ENCODE measurements at places on chromosomes 11 and 22.

- DNase-seq: no peak
These were observed 47.0 kb upstream of the ADORA2A start for GRCh38 chr22:24380220-24380904.

- no peak for DNase-seq
These were observed 240.6 kb downstream of the ETS1 start for GRCh38 chr11:128346804-128347203.

- DNase-seq: no peak
These were observed 1398.9 kb downstream of the BRD1 start for GRCh38 chr22:48428631-48429371.

DNA sequence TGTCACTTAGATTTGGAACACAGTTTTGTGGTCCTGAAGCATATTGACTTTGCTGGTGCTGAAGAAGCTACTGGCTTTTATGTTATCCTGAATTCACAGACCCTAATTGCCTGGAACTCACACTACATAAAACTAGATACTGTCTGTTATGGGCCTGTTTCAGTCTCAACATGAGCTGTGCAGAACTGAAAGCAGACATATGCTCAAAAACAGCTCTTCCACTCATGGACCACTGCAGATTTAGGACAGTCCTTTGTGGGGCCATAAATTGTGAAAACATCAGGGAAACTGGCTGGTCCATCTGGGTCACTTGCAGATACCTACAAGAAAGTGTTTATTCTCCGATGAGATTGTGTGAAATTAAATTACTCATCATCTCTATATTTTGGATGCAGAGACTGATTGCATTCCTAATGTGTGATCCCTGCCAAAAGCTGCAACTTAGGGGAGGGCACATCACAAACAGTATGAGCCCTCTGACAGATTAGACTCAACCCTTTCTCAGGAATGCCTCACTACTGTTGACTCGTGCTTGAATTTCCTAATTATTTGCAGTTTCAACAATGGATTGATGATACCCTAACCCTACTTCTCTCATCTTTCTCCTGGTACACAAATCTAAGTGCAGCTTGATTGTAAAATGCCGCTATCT is 10.2 kb upstream of the CLNS1A start:
- DNase-seq: no peak

DNA sequence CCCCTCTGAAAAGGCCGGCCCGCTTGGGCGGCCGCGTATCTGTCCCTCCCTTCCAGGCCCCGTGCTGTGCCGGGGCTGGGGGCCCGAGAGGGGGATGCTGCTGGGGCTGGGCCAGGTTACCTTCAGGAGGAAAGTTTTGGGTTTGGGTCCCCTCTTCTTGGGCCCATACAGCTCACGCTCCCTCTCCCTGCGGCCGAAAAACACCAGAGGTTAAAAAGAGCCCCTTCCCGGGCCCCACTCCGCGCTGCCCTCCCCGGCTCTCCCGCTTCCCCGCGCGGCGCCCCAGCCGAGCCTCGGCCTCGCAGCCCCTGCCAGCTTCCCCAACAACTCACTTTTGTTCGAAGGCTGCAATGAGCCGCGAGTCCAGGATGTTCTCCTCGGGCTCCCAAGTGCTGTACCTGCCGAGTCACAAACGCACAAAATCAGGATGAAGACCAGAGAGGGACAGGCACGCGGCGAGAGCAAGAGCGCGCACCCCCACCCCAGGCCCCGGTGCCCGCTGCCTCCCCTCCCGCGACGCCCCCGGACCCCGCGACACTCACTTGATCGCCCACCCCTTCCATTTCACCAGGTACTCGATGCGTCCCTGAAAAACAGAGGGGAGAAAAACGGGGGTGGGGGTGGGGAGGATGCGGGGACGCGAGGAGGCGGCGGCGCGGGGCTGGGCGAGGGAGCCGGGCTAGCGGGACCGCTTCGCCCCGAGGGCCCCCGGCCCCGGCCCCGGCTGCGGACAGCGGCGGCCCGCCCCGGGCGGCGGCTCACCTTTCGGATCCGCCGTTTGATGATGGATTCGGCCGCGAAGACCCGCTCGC is 450 bp downstream of the CBX6 start:
- no peak for DNase-seq

DNA sequence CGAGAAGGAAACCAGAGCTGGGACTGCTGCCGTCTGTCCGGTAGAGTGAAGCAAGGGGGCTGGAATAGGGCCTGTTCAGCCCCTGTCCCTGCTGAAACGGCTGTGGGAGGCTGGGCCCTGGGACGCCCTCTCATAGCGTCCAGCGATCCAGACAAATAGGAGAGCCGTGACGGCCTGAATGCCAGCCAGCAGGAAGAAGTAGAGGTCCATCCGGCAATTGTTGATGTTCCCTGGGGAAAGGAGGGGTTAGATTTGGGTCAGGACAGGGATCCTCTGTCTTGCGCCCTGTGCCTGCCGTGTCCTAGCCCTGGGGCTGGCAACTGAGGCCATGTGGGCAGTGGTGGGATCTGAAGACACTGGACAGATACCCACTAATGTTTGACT is 12.9 kb downstream of the TMEM132A start:
- DNase-seq: no peak

- DNase-seq: no peak
These were observed 42.4 kb downstream of the PIK3C2A start for GRCh38 chr11:17165247-17165890.

- no peak for DNase-seq
These were observed 7.0 kb downstream of the SERPING1 start for GRCh38 chr11:57604296-57605027.

DNA sequence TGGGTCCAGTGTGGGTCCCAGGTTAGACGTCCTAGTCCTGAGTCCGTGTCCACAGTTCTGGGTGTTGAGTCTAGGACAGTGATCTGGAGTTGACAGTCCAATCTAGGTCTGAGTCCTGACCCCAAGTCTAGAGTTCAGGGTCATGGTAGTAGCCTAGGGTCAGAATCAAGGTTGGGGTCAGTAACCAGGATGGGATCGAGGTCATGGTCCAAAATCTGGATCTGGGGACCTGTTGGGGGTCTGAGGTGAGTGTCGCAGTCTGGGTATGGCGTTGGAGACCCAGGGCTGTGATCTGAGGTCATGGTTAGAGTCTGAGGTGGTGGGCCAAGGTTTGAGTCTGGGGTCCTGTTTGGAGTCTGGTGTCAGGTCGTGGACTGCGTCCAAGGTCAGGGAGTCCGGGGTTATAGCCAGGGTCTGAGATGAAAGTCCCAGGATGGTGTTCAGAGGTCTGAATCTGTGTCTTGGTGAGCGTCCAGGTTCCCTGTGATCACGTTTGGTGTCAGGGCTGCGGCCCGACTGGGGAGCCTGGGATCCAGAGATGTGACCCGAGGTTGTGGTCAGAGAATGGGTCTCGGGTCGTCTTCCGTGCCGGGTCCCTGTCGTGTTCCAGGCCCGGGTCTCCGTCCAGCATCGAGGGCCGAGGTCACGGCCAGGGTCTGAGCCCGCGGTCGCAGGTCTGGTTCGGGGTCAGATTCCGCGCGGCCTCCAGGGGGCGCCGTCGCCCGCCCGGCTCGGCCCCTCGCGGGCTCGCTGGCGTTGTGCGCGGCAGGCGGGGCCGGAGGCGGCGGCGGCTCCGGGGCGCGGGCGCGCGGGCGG is 432 bp upstream of the GRK2 start:
- peak; percentile 57 for DNase-seq

- no peak for DNase-seq
These were observed 68.2 kb upstream of the AMPD3 start for GRCh38 chr11:10386861-10387205.

DNA sequence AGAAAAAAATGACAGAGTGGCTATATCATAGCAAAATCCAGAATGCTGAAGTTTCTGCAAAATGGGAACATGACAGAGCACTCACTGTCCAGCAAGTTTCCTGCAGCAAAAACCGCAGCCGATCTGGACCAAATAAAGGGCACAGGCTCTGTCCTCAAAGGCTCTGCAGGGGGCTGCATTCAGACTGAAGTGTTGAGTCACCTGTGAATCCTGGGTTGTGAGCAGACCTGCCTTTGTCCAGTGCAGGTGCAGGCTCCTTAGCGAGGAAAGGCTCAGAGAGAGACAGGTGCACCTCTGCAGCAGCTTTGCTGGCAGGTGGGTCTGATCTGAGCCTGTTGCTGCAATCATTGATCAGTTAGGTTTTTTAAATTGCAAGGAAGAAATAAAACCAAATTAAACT is 29.3 kb upstream of the NFAM1 start:
- DNase-seq: no peak

GRCh38 chr11:11157185-11157584 is 195.9 kb downstream of the CSNK2A3 start:
- DNase-seq: no peak

- no peak for DNase-seq
These were observed 372.3 kb downstream of the MIAT start for GRCh38 chr22:27029584-27030130.

DNA sequence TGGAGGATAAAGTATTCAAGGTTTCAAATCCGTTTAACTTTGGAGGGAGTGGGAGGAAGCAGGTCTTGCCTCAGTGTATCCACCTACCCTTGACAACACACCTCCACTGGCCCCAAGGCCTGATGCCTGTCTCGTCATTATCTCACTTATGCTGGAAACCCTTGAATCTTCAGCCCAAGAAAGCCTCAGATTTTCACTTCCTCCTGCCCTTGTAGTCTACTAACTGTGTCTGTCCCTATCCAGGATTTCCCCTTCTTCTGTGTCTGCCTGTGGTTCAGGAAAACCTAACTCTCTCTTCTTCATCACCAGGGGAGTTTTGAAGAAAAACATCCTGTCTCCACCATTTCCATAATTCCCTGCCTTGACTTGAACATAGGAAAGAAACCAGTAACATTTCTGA is 56.1 kb downstream of the SYT9 start:
- DNase-seq: no peak

DNA sequence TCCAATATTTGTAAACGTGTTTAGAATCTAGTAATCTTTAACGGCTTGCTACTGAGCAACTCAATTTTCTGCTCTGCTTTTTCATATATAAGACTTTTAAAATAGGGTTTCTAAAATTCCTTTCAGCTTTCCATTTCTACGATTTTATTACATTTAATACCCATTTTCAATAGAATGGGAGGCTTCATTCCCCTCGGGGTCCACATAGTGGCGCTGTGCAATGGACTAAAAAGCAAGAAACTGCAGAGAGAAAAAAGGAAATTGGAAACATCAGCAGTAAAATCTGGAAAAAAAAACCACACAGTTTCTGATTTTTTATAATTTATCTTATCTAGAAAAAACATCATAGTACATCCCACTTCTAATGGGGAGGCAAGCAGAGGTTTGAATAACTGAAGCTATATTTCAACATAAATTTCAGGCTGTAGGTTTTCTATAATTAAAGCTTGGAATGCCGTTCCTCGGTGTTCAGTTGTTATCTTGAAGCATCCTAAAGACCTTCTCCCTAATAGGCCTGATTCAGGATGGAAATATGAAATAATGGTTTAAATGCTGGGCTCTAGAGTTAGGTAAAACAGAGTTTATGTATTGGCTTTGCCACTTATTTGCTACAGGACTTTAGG is 18.7 kb upstream of the JHY start:
- DNase-seq: no peak

- DNase-seq: no peak
These were observed 514.2 kb downstream of the NTM start for GRCh38 chr11:131884461-131885073.

GRCh38 chr22:44127356-44127755 is 53.4 kb upstream of the PARVG start:
- no peak for DNase-seq

GRCh38 chr22:16954060-16954403 is 54.0 kb downstream of the GAB4 start:
- DNase-seq: no peak

DNA sequence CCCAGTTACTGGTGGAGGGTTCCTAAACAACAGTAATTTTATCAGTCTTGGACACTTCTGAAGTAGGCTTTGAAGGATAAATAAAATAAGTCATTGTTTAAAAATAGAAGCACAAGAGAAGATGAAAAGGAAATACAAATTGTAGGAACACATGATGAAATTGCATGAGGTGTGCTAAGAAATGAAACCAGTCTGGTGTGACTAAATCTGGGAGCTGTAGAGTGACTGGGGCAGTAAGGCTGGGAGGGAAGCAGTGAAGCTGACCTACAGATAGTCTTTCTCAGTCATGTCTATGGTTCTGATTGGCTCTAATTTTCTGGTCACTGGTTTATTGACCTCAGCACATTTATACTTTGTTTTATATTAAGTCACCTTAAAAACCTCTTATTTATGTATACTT is 139.1 kb downstream of the SLC17A6 start:
- DNase-seq: no peak

DNA sequence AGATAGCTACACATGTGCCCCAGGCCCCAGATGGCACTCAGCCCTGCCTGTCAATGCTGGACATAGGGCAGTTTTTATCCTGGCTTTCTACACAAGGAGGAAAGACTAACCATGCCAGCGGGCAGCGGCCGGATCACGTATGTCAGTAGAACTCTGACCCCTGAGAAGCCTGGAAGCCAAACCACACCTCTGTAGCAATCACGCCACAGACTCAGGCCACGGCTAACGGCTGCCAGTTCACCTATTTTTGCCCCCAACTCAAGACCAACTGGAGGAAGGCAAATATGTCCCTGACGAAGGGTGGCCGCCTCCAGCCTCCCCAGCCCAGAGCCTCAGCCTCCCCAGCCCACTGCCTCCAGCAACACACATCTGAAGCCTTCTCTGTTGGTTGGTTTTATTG is 7.2 kb upstream of the CD81 start:
- DNase-seq: no peak

DNA sequence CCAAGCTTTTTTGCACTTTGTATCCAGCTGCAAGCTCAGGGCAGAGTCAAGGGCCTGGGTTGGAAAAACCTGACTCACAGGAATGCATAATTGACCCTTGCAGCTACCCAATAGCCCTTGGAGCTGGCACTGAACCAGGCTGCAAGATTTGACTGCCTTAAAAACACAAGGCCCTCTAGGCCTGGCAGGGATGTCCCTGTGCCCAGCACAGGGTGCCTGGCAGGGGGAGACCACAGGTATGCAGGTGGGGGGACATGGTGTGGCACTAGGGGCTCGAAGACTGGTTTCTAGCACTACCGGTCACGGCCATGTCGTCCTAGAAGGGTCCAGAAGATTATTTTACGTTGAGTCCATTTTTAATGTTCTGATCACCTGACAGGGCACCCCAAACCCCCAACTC is 30.2 kb downstream of the SBF1 start:
- DNase-seq: no peak

- DNase-seq: no peak
These were observed 228.2 kb upstream of the ZC3H12C start for GRCh38 chr11:109864834-109865547.

DNA sequence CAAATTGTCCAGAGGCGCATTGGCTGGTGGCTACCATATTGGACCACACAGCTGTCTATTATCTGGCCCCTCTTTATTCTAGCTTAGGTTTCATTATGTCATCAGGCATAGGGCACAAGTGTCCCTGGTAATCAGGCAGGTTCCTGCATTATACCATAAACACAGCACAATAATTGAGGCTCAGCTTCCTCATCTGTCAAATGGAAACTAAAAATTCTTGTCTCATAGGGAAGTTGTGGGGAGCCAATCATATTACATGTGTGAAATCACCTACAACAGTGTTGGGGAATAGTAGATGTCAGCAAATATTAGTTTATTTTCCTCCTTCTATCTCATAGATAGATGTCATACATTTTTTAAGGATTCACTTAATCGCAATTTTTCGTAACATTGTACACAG is 231.0 kb upstream of the SORL1-AS1 start:
- DNase-seq: no peak
